Activated CD8-positive, alpha-beta memory T cell treated with anti-CD3 and anti-CD28 coated beads for 1 hour (primary cell): ENCODE measurements at places on chromosomes 7 and 10.

DNA sequence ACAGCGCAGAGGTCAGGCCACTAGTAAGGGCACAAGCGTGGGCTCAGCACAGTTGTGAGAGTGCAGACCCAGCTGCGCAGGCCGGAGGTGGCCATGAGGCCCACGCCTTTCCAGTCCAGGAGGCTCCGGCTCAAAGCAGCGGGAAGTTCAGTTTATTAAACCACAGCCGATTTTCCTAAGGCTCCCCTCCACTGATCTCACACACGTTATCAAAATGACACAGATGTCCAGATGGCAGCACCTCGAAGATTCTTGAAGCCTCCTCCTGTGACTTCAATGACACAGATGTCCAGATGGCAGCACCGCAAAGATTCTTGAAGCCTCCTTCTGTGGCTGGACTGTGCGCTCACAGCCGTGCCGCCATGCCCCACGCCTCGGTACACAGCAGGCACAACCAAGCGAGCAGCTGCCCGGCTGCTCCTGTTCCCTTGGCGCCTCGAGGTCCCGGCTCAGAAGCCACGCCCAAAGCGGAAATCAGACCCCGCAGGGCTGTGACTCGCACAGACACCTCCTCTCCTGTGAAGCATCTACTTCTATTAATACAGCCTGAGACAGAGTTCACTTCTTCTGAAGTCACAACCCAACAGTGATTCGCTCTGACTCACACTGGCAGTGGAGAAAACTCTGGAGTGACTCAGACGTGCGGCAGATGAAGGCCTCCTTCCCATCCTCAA, 122.7 kb downstream of the MAD1L1 start:
- no peak for DNase-seq

GRCh38 chr7:78039790-78040776, 241.5 kb downstream of the PHTF2 start:
- DNase-seq: no peak

DNA sequence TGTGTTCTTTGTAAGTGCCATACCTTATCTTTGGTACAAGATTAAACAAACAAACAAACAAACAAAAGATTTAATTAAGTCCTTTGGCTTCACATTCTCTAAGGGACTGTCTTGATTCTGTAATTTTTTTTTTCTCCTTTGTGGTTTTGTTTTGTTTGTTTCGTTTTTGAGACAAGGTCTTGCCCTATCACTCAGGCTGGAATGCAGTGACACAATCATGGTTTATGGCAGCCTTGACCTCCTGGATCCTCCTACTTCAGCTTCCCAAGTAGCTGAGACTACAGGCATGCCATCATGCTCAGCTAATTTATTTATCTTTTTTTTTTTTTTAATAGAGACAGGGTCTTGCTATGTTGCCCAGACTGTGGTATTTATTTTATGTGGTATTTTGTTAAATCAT, 165.8 kb downstream of the LRRC4 start:
- DNase-seq: no peak

GRCh38 chr7:146319629-146320028, 203.0 kb downstream of the CNTNAP2 start:
- no peak for DNase-seq

DNA sequence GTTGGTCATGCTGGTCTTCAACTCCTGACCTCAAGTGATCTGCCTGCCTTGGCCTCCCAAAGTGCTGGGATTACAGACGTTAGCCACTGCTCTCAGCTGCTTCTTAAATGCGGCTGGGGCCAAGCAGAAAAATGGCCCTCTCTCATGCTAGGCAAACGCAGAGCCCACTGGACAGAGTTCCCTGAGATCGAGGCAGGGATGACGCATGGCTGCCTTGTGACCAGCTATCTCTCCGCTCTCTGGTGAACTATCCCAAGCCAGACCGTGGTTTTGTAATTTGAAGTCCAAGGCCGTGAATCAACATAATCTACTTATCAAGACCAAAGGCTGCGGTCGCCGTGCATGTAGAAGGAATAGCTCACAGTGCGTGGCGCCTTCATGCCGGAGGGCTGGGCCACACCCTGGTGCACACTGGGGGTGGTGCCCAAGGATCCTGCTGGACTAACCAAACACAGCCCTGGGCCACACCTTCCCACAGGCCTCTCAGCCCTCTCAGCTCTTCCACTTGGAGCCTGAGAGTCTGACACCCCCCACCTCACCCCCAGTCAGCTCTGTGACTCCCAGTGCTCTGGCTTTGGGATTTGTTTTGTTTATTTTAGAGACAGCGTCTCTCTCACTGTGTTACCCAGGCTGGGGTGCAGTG, 88.1 kb upstream of the CUX1 start:
- DNase-seq: no peak

DNA sequence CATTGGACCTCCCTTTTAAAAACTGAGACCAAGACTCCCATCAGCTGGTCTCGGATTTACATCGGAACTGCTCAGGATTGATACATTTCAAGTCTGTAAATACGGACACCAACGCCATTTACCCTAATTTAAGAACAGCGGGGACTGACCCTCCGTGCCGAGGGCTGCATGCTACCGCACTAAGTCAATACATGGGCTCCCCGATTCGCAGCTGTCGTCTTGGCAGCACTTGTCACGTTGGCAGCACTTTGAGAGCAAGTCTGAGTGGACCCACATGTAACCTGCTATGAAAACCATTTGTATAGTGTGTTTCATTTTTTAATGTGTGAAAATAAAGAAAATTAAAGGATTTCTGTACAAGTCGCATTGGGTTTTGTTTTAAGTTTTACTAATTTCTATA, 83.4 kb downstream of the EZH2 start:
- DNase-seq: no peak

DNA sequence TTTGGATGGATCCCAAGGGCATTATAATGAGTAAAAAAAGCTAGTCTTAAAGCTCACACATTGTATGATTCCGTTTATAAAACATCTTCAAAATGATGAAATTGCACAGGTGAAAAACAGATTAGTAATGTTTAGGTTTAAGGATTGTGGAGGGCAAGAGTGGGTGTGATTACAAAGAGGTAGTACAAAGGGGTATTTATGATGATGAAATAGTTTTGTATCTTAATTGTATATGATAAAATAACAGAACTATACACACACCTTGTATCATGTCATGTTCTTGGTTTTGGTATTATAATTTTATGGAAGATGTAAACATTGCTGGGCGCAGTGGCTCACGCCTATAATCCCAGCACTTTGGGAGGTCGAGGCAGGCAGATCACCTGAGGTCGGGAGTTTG, 2.8 kb upstream of the SSC4D start:
- DNase-seq: no peak

DNA sequence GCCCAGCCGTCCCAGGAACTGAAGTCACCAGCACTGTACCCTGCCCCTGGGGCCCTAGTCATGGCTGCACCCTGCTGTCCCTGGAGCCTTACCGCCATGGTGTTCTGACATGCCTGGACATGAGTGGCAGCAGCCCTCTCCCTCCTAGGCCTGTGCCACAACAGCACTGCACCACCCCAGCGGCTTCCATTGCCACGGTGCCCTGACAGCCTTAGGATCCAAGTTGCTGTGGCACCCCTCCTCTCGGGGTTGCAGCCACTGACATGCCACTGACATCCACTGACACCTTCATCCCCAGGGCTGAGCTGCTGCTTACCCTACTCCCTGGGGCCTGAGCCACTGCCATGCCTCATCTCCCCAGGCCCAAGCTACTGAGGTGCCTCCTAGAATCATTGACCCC, 39.6 kb upstream of the SHH start:
- DNase-seq: no peak

- DNase-seq: no peak
Observed at GRCh38 chr10:7409732-7410168, 1.1 kb downstream of the SFMBT2 start.

DNA sequence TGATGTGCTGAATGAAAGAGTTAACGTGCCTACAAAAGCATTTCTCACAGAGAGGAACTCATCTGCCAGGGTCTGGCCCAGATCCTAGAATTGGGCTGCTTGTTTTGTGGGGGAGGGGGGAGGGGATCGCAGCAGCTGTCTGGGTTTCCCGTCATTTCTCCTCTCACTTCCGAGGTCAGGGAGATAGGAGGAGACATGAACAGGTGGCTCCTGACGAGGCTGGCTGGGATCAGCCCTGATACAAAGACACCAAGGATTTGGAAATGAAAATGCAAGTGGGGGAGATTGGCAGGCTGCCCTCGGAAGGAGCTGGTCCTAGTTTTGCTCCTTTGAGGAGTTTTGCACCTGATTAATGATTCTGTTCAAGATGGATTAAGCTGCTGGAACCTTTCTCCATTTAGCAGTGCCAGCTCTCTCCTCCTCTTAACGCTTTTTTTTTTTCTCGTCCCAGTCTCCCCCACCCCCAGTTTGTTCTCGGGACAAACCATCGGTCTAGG, 86.8 kb upstream of the KMT2C start:
- no peak for DNase-seq

- no peak for DNase-seq
Observed at GRCh38 chr10:5441106-5441505, 28.7 kb downstream of the NET1 start.
